Activated T-cell treated with anti-CD3 and anti-CD28 coated beads, Interleukin-2, amount 50 U/mL, for 48 hours (primary cell): ENCODE measurements at places on chromosomes 16 and 17.
A peak's percentile ranks its signal among the peaks of the same experiment; 100 is the strongest.

GRCh38 chr17:2901582-2901981 lies 105.3 kb downstream of the RAP1GAP2 start:
- DNase-seq: no peak

DNA sequence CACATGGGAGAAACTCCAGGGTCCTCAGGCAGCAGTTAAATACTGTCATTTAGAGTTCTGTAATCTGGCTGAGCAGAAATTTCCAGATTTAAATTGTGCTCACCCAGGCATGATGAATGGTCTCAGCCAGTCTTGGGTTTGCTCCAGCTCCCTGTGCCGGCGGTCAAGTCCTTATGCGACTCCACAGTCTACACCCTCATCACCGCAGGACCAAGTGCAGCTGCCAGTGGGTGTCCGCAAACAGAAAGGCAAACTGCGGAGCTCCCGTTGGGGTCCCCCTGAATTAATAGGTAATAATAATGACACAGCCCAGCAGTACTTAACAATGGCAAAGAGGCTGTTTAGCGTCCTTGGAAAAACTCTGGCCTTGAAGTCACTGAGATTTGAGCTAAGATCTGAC lies 3.9 kb upstream of the CACNG4 start:
- no peak for DNase-seq

DNA sequence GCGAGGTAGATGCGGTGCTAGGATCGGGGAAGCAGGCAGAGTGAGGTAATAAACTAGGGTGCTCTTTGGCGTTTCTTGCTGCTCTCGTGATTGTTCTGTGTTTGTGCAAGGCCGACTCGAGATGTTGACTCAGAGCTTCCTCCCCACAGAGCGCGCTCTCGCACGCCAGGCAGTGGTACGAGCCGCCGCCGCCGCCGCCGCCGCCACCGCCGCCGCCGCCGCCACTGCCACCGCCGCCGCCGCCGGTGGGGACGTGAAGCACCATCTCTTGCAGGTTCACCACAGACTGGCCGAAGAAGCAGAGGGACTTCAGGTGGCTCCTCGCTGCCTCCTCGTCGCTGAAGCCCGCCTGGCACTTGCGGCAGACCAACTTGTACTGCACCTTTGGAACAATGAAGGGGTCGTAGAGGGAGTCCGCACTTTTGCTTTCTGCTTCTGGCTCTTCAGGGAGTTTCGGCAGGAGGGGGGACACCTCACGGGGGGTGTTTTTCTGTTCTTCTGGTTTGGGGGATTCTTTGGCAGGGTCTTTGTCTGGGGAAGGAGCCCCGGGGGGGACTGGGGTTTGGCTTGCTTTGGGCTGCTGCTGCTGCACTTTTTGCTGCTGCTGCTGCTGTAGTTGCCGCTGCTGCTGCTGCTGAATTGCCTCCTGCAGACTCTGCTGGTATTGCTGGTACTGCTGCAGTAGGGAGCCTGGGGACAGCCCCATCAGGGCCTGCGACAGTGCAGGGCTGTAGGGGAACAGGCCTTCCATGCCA lies 260.2 kb downstream of the ZFHX3 start:
- DNase-seq: peak; percentile 80

DNA sequence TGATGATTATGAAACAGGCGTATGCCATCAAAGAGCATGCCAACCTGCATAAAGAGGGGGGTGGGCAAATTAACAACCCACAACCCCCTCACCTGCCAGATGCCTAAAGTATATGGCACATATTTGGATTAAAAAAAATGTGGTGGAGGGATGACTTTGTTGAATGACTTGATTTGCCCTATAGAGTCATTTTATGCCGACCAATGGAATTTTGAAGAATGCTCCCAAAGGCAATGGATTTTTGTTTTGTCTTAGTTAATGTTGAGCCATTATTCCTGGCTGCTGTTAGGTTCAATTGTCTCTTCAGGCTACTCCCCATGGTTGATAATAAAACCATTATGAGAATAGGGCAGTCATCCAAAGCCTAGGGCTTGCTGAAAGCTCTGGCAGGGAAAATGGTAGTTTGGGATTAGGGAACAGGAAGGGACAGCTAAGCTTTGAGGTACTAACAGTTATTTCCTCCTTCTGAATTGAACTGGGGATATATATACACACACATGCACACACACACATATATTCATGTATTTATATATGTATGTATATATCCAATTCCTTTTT lies 5.8 kb upstream of the CHCT1 start:
- DNase-seq: no peak
